ENCODE measurements at places on chromosomes 13 and 19.

GRCh38 chr13:28541966-28542365 is 47.0 kb upstream of the FLT1 start:
- DNase-seq = no peak

DNA sequence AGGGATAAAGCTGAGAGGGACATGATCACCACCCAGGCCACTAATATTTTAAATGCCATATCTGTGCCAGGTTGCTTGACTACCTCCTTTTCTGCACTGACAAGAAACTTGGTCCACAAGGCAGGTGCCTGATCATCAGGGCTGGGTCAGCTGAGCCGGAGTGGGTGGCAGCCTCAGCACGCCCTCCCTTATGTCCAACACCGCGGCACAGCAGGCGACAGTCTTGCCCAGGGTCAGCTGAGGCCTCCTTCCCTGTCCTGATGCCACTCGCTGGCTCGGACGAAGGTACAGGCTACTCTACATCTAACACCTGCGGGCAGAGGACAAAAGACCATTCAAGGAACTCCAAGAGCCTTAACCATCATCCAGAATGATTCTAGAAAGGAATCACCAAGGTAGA is 16.9 kb downstream of the ZC3H4 start:
- no peak for DNase-seq

- no peak for DNase-seq
These were observed 343.1 kb downstream of the MZT1 start for GRCh38 chr13:72384186-72384823.

DNA sequence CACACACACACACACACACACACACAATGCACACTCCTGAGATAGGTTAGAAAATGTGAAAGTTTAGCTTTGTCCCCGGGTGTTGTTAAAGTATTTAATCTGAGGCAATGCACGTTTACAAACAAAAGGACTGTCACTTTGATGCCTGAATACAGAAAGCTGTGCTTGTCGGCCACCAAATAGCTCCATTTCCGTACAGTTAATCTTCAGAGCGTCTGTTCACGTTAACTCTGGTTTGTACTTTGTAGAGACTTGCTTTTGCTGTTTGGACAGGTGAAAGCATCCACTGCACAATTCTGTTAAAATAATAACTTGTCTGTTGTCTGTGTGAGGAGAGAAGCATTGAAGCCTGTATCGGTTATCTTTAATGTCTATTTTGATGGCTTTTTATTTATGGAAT is 267.8 kb downstream of the FGF9 start:
- DNase-seq = no peak

- no peak for DNase-seq
These were observed 7.5 kb upstream of the TM6SF2 start for GRCh38 chr19:19280561-19280960.

GRCh38 chr19:55541091-55541490 is 4.2 kb upstream of the SBK2 start:
- DNase-seq = no peak

DNA sequence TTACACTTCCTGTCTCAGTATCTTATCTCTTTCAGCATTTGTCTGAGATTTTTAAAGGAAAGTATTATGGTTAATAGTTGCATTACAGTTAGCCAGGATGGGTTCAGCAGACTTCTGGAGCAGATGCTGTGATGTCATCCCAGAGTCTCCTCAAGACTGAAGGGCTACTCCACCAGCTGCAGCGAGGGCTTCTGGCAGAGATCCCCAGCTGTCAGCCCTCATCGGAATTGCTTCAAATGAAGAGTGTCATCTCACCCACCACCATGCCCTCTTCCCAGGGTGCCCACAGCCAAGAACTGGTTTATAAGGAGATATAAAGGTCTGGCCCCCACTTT is 84.4 kb downstream of the FAM216B start:
- no peak for DNase-seq

DNA sequence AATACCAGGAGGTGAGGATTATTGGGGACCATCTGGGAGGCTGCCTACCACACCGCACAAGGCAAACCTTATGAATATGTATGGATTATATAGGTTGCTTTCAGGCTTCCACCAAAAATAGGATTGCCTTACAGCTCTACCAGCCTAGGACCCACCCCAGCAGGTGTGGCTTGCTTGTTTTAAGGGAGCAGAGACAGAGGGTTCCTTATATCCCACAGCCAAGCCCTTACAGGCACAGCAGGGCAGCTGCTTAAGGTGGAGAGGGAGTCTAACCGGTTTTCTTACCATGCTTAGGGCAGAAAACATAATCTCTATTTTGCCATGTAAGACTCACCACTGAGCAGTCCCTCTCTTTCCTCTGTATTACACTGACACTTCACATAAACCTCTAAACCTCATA is 16.1 kb upstream of the TTYH1 start:
- no peak for DNase-seq

GRCh38 chr13:53126841-53127245 is 98.2 kb downstream of the OLFM4 start:
- DNase-seq = no peak

GRCh38 chr19:5356918-5357317 is 16.3 kb upstream of the PTPRS start:
- DNase-seq = no peak

- DNase-seq = no peak
These were observed 16.8 kb downstream of the CLEC17A start for GRCh38 chr19:14599548-14600147.

DNA sequence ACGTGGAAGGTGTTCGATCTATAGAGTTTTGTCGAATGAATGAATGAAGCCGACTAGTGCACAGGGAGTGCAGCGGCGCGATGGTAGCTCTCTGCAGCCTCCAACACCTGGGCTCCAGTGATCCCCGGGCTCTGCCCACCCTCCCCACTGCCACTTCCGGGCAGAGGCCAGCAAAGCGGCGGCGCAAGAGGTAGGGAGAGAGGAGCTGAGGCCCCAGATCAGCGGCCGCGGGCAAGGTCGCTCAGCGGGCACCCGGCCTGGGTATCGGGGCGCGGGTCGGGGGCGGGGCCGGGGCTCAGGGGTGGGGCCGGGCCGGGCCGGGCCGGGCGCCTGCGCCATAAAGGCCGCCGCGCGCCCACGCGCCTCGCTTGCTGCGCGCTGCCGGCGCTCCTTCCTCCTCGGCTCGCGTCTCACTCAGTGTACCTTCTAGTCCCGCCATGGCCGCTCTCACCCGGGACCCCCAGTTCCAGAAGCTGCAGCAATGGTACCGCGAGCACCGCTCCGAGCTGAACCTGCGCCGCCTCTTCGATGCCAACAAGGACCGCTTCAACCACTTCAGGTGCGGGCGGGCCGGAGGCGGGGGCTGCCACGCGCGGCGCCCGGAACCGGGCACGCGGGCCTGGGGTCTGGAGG is at the start of gene GPI:
Gene GPI (plus strand): TSS at position 367 of the 633 bp plus-strand sequence. CDS start 71 bp downstream, at position 438.
- peak; percentile 40 for DNase-seq

GRCh38 chr13:28204690-28205443 is 66.5 kb downstream of the PAN3 start:
- no peak for DNase-seq

DNA sequence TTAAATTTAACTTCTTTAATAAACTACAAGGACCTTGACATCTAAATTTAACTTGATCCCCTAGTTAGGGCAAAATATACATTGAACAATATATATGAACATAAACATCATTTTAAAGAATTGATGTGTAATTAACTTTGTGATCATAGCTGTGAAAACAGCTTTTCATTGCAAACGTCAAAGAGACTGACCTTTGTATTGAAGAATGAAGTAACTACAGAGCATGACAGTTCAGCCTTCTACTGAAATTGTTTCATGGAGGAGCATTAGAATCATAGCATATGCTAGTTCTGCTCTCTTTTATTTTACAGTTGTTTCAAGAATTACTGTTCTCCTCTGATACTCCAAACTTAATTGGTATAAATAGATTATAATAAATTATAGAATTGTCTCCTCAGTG is 123.4 kb upstream of the PRR20A start:
- DNase-seq = no peak

DNA sequence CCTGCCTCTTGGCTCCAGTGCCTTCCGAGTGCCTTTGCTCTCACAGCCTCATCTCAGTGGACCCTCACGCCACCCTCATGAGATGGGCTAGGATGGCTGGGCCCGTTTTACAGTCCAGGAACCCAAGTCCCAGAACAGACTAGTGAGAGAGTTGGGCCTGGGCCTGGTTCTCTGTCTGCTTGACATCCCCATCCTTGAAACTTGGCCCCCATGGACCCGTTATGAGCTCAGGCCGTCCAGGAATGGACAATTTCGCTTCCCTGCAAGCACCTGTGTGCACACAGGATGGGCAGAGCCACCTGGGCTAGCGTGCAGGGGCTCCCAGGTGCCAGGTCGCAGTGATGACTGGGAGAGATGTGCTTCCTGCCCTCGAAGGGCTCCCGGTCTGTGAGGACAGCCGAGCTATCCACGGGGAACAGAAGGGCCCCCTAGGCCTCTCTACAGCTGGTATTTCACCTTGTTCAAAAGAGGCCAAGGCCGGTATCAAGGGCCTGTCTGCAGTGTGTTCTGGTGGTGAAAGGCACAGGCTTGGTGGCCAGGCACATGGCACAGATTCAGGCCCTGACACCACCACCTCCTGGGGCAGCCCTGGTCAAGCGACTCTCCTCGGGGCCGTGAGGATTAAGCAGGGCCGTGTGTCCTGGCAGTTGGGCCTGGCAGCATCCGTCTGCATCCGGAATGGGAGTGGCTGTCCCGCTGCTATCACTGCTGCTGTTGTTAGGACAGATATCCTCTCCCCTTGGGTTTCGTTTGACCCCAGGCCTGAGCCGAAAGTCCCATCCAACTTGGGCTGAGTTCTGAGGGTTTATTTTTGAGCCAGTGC is 38.9 kb downstream of the CAPN12 start:
- no peak for DNase-seq

- no peak for DNase-seq
These were observed 51.7 kb downstream of the RXFP2 start for GRCh38 chr13:31790992-31791391.

GRCh38 chr13:48155848-48156247 is 60.9 kb upstream of the MED4 start:
- DNase-seq = no peak

DNA sequence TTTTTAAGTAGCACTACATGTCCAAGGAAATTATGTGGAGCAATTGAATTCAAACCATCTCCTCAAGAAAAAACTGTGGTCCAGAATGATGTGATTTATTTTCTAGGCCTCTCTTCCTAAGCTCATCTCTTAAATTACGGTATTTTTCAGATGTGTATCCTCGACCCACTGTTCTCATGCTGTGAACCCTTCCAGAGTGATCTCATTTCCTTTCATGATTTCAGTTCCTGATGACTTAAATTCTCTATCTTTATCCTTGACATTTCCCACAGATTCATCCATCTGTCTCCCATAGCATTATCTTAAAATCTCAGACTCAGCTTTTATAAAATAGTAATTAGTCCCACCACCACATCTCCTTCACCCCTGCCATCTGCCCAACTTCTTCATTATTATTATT is 117.6 kb upstream of the SPRY2 start:
- no peak for DNase-seq

DNA sequence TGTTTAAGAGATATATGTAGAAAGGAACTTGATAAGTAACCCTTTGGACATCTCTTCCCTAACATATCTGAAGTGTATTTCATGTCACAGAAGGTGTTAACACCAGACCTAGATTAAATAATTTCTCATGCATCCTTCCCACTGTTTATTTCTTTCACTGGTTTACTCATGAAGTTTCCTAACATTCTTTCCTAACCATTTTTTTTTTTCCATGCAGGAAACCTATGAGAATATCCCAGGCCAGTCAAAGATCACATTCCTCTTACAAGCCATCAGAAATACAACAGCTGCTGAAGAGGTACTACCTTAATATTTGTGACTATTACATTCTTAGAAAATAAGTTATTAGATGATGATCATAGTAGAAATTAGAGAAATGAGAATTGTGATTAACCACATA is 28.8 kb downstream of the IPO5 start:
- DNase-seq = no peak

DNA sequence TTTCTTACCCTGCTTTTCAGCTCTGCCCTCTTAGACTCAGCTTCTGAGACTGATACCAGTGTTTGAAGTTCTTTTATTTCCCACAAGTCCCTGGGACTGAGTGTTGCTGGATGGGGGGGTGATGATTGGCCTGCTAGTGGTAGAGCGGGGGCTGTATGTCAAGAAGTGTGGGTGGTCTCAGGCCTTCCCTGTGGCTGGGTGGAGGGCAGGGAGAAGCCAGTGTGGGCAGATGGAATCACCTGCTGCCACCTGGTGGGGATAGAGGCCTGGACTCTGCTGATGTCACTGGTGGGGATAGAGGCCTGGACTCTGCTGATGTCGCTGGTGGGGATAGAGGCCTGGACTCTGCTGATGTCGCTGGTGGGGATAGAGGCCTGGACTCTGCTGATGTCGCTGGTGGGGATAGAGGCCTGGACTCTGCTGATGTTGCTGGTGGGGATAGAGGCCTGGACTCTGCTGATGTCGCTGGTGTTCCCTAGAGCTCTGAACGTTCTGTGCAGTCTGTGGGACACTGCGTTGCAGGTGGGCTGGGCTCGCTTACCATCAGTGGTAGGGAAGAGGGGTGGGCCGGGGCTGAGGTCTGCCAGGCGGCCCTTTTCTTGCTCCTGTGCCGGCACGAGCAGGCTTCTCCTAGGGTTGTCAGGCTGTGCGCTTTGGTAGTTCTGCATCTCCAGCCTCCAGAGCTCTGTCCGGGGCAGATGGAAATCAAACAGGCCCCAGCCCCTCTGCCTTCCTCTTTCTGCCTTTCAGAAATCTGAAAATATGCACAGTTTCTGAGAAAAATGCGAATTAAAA is 101.3 kb downstream of the ARHGEF7 start:
- no peak for DNase-seq

DNA sequence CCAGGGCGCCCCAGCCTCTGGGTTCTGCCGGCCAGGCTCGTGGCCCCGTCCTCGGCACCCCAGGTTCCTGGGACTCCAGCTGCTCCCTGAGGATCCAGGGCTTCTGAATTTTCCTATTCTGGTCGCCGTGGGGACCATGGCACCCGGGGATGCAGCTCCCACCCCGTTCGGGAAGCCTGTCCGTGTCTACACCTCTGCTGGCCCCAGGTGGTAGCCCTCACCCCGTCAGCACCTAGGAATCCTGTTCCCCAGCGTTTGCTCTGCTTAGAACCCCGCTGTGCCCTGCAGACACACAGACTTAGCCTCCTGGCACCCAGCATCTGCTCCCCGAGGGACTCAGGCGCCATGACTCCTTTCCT is 960 bp downstream of the PPFIA3 start:
- DNase-seq = no peak

DNA sequence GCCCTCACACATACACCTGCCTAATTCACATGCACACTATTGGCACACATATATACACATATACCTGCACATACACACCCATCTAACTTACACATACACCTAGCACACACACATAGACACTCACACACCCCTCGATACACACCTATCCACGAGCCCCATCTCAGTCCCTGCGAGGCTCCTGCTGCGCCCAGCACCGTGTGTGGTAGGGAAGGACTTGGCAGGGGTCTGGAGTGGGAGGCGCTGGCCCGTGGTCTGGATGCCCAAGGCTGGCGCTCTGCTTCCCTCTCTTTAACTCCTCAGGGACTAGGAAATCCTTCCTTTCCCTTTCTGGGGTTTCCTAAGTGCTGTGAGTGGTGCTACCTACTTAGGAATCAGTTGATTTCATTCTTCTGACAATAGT is 202.7 kb downstream of the UQCRFS1 start:
- DNase-seq = no peak

GRCh38 chr13:80530191-80530590 is 189.3 kb upstream of the SPRY2 start:
- no peak for DNase-seq

- DNase-seq = no peak
These were observed 94.0 kb downstream of the PTPRS start for GRCh38 chr19:5246554-5247155.

- no peak for DNase-seq
These were observed 8.5 kb downstream of the ILF3 start for GRCh38 chr19:10662384-10663251.

Data from stimulated activated CD8-positive, alpha-beta memory T cell treated with anti-CD3 and anti-CD28 coated beads, Interleukin-15, amount 100 ng/mL, for 4 hours (primary cell).